ENCODE measurements at places on chromosomes 2 and 18.

DNA sequence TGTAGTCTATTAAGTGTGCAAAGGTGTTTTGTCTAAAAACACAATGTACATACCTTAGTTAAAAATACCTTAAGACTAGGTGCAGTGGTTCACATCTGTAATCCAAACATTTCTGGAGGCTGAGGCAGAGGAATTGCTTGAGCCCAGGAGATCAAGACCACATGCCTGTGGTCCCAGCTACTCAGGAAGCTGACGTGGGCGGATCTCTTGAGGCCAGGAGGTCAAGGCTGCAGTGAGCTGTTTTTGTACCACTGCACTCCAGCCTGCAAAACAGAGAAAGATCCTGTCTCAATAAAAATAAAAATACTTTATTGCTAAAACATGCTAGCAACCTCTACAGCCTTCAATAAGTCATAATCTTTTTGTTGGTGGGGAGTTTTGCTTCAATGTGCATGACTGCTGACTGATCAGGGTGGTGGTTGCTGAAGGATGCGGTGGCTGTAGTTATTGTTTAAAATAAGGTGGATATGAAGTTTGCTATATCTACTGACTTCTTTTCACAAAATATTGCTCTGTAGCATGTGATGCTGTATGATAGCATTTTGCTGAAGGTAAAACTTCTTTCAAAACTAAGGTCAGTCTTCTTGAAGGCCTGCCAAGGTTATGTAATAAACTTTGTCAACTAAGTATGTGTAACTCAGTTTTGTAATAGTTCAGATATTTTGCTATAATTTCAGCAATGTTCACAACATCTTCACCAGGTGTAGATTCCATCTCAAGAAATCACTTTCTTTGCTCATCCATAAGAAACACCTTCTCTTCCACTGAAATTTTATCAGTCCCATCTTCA is 1238.0 kb upstream of the NRXN1 start:
- DNase-seq = no peak

DNA sequence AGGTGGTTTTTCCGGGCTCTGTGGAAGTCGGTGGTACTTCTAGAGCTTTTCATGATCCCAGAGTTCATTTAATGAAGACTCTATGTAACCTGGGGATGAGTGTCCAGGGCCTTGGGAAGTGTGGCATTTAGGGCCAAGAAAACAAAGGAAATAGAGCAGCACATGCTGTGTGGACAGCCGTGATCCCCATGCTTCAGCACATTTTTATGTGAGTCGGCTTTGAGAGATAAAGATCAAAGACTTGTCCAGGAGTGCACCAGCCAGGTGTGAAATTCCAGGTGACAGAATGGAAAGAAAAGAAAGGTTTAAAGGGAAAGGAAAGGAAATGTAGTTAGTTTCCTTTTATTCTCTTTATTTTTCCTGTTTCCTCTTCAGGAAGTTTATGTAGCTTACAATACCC is 258.0 kb upstream of the NRP2 start:
- no peak for DNase-seq

DNA sequence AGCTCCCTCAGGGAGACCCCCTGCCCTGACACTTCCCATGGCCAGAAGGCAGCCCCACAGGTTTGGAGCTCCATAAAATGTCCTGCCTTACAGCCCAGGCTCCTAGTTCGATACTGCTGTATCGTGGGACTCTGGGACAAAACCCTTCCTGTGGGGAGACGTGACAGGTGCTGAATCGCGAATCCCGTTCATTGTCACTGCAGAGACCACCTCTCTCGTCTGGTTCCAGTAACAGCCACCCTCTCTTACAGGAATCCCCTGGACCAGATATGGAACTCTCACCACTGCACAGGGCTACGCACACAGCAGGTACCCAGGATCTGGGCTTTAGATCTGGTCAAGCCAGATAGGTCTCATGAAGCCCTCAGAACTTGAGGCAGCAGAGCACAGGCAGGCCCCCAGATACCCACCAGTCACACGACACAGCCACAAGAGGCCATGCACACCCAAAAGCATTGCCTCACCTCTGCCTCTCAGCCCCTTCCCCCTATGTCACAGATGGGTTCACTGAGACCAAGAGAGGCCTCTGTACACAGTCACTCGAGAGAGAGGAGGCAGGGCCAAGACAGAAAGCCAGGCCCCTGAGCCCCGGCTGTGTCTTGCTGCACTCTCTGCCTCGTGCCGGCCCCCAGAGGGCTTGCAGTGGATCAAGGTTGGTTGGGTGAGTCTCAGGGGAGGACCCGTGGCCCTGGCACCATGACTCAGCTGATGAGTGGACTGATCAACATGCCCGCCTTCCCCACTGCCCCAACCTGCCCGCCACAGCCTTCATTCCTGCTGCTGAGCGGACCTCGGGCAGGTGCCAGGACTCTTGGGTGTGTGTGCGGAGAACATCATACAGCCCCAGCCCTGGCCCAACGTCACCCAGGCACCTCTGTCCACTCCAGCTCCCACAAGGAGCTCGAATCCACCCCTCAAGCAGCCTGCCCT is 7.6 kb downstream of the SDC1 start:
- DNase-seq = no peak

- DNase-seq = no peak
These were observed 118.7 kb downstream of the ZFP36L2 start for GRCh38 chr2:43107679-43108078.

DNA sequence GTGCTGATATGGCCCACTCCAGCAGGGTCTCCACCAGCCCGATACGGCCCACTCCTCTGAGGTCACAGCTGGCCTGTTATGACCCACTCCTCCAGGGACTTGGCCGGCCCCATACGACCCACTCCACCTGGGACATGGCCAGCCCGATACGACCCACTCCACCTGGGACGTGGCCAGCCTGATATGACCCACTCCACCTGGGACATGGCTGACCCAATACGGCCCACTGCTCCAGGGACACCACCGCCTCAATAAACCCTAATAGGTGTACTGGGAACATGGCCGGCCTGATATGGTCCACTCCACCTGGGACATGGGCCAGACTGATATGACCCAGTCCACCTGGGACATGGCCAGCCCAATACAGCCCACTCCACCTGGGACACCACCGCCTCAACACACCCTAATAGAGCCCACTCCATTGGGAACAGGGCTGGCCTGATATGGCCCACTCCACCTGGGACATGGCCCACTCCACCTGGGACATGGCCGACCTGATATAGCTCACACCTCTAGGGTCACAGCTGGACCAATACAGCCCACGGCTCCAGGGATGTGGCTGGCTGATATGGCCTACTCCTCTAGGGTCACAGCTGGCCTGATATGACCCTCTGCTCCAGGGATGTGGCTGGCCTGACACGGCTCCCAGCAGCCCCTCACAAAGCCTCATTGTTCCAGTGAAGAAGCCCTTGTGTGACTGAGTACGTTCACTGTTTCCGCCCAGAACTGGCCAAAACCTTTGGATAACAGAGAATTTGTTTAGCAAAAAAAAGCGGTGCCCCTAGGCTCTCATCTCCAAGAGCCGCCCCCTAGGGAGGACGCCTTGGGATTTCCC is 245.6 kb downstream of the HDAC4 start:
- no peak for DNase-seq

GRCh38 chr2:46854260-46854659 is 61.3 kb downstream of the MCFD2 start:
- no peak for DNase-seq

GRCh38 chr2:199085261-199085660 is 372.5 kb downstream of the SATB2 start:
- no peak for DNase-seq

- peak; percentile 16 for DNase-seq
These were observed 152.3 kb downstream of the MEIS1 start for GRCh38 chr2:66587216-66587615.

- peak; percentile 92 for DNase-seq
These were observed 209.9 kb downstream of the TFCP2L1 start for GRCh38 chr2:121075006-121075551.

DNA sequence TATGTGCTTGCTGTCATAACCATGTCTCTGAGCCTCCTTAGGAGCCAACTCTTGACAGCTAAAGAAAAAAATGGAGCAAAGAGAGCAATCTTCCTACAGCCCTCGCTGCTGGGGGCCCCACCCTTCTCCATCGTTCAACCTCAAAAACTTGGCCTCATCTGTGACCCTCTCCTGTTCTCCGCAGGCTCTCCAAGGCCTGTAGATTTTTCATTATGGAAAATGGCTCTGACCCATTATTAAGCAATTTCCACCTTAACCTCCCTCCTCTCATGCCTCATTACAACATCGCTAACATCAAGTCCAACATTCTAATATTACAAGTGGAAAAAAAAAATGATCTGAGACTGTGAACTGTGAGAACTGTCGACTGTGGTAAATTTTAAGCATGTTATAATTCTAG is 98.7 kb downstream of the SLC8A1 start:
- DNase-seq = no peak

DNA sequence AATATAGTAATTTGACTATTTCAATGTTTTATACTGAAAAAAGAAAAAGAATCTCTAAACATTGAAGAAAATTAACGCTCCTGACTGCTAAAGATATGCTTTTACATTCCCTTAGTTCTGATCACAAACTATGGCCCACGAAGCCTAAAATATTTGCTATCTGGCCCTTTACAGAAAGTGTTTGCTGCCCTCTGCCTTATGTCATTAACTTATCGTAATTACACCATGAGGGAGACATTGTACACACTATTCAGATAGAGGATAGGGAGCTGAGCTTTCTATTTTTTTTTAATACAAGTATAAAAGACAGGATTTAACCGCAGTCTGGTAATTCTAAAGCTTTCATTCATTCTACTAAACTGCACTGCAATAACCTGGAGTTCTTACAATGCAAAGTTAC is 393.1 kb upstream of the DCC start:
- no peak for DNase-seq

DNA sequence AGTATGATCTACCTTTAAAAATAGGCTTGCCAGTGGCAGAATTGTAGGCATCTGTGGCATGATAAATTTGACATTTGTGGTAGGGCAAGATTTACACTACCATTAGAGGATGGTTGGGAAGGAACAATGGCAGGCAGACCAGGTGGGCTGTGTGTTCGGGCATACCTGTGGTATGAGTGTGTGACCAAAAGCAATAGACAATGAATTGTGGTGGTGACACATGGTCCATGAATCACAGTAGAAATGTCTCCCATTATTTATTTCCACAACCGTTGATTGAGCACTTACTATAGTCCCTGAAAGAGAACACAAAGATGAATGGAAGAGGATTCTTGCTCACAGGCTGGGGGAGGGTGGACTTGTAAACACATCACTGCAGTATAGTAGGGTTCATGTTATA is 29.9 kb upstream of the RUFY4 start:
- no peak for DNase-seq

DNA sequence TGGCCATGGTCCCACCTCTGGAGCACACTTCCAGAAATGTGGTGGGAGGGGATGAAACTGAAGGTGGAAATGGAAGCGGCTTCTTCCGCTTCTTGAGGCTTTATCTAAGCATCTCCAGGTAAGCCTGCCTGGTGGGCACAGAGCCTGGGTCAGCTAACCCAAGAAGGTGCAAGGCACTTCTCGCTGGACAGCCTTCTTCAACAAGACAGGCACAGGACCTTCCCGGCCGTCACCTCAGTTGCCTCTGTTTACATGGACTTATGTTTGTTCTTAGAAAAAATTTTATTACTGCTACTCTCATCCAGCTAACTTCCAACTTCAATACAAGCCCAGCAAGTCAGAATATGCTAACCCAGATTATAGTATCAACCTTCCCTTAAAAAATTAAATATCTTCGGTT is 51.9 kb downstream of the SRD5A2 start:
- no peak for DNase-seq

GRCh38 chr2:126822921-126823320 is 75.8 kb upstream of the TEX51 start:
- no peak for DNase-seq

DNA sequence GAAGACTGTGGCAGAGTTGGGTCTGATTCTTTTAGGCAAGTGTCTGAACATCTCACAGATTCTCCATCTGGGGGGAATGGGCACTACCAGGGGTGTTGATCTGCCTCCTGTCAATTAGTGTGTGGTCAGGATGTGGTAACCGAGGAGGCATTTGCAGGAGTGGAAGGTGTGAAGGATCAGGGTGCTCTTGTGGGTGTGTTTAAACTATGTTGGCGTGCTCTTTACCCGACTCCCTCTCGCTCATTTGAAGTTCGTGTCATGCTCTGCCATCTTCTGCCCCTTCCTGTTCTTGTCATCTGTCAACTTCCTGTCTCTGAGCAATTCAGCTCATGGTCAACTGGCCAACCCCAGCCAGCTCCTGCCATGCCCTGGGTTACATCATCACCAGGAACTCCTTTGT is 107.9 kb downstream of the RTN4 start:
- no peak for DNase-seq

DNA sequence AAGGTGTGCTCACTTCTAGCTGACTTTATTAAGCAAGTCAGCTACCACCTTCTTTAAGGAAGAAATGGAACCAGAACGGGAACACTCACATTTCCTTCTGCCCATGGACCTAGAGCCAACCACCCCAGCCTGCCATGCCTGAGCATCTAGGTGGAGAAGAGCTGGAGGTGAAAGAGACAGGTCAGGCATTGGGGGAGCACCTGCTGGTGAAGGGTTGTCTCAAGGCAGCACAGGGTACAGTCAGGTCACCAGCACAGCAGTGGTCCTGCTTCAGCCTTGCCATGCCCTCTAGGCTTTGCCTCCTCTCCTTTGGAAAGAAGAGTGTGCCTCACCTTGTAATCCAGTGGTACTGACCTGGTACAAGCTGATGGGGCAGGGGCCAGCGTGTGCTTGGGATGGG is 107.9 kb downstream of the KCNF1 start:
- no peak for DNase-seq

- no peak for DNase-seq
These were observed 128.7 kb downstream of the RNF144A start for GRCh38 chr2:7045601-7046590.

GRCh38 chr2:102421890-102422759 is 835 bp upstream of the IL18RAP start:
- DNase-seq = no peak

DNA sequence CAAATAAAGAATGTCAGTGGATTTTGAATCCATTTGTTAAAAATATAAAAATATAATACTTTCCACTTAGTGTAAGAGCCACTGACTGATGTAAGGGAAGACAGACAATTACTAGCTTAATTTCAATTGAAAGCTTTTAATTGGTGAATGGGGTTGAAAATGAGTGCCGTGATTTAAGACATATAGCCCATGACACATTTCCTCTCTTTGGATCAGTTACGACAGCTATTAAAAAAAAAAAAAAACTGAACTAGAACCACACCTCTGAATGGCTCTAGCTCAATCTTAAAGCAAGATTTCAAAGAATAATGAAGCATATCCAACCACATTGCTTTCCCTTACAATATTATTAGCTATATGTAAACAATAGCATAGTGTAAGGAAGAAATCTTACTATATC is 44.0 kb downstream of the CIB4 start:
- no peak for DNase-seq

- no peak for DNase-seq
These were observed 515.3 kb upstream of the DCC start for GRCh38 chr18:51824746-51825145.

DNA sequence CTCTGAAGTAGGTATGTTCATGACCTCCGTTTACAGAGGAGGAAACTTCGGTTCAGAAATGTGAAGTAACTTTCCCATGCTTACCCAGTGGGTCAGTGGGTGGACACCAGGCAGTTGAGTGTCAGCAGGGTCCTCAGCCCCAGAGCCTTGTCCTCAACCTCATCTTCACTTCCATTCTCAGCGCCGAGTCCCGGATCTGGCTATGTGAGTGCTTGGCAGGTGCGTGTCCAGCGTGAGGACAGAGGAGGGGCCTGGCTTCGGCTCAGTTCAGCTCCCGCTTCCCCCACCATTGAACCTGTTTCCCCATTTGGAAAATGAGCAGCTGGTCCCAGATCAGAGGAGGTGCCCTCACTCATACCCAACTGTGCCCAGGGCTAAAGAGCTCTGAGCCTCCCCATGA is 267.6 kb downstream of the ATAD2B start:
- no peak for DNase-seq

GRCh38 chr18:46733872-46734271 is 23.0 kb downstream of the ST8SIA5 start:
- no peak for DNase-seq

Measured in A549 (cell line).